HCT116 (cell line): ENCODE measurements at places on chromosomes 2 and 18.

DNA sequence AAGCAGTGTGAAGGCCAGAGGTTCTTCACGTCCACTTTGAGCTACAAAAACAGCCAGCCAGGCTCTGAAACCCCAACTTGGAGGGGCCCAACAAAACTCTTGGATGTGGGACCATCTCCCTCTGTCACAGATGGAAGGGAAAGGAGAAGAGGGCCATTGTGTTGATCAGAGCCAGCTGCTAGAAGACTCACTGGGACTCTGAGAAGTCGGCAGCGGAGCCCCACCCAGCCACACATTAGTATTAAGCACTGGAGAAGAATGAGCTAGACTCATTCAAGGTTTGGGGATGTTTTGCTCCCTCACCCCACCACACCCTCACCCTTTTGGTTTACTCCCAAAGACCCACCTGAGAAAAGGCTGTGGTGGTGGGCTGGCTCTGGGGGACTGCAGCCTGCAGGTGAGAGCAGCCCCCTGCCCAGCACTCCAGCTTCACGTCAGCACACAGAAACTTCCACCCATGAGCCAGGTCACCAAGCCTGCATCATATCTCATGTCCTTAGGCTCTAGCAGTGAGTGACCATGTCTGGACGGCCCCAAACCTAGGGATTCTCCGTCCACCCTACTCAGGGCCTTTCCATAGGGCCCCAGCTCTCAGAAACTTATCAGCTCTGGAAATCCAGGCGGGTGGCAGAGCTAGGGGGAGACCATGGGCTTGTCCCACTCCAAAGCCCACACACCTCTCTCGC lies 12.6 kb downstream of the TEX51 start:
- DNase-seq = no peak

GRCh38 chr2:136175466-136175865 lies 57.5 kb upstream of the CXCR4 start:
- DNase-seq = no peak

DNA sequence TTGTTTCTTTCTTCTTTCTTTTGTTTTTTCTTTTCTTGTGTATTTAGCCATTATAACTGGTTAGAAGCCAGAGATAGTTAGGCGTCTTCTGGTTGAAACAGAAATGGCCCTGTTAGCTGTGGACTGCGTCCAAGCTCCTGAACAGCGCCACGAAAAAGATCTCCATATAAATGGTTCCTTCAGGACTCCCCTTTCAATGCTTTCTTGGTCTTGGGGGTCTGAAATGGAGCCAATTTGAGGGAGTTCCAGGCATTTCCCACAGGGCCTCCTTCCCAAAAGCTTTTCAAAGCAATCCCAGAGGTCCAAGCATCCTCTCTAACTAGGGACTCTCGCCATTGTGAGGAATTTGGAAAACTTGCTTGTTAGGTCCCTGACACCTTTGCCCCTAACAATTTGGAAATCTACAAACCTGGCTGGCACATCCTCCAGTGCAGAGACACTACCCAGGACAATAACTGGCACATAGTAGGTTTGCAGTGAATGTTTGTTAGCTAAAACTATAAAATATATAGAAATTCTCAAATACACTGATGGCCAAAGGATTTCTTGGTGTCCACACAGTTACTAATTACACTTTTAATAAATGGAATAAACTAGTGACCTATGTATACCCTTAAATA lies 80.1 kb downstream of the MYCN start:
- no peak for DNase-seq

DNA sequence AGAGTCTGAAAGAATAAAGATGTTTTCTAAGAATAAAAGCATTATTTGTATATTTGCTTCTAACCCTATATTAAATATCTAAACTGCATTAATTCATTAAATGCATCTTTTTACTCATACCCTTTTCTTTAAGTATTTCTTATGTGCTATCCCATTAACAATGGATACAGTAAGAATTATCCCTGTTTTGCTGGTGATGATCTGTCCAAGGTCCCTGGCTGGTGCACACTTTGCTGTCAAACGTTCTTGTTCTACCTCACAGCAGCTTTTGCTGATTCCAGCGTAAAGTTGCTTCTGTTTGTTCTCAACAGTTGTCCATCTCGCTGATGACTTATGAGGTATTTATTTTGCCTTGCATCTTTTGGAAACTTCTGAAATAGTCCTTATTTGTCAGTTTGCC lies 504.0 kb downstream of the PLCL1 start:
- DNase-seq = no peak

- no peak for DNase-seq
Observed at GRCh38 chr2:88753833-88754584, 62.5 kb downstream of the RPIA start.

DNA sequence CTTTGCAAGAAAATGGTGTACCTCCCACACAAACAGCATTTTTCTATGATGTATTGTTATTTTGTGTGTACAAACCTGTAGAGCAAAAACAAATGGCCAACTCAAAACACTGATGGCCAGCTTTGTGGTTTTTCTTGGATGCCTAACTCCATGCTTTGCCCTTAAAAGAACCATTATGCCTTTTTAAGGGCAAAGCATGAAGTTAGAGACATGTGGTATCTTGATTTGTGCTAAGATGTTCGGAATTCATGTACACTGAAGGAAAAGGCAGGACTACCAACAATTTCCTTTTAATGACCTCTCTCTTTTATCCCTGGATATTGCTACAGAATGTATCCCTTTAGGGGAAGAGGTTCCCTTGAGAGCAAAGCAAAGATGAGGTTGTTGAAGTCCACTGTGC lies 273.6 kb downstream of the SCG2 start:
- no peak for DNase-seq

GRCh38 chr18:55743133-55743532 lies 155.1 kb upstream of the TCF4 start:
- no peak for DNase-seq

DNA sequence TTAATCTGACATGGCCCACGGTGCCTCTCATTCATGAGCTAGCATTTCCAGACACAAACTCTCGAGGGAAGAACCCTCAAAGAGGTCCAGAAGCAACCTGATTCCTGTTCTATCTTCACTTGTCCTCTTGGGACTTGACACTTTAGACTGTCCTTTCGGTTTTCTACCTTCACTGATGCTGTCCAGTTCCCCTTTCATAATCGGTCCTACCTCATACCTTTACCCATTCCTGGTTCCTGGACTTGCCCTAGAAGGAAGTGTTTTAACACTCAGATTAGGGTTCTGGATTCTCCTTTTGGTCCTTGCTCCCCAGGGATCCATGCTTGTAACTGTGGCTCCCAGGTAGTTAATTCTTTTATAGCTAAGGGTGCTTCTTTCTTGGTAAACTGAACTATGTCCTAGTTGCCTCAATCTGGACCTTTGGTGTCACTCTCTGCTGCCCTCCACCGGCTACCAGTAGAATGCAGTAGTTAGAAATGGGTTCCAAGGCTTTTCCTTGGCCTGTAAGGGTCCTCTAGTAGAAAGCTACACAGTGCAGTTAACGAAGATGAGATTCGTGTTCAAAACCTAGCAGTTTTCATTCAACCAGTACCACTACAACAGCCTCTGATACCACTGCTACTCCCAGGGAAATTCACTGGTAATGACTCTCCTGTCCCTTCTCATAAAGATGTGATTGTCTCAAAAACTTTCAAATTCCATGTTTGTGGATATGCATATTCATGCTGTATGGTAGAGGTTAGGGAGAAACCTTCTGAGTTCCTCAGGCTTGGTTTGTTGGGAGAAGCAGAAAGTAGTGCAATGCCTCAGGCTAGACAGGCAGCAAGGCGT lies 178.1 kb upstream of the CYP26B1 start:
- DNase-seq = no peak

GRCh38 chr18:5543773-5544389 lies at the start of gene EPB41L3:
Gene EPB41L3 (minus strand): TSS chr18:5543997. CDS start chr18:5489183, 54,814 bp downstream.
- DNase-seq = no peak

DNA sequence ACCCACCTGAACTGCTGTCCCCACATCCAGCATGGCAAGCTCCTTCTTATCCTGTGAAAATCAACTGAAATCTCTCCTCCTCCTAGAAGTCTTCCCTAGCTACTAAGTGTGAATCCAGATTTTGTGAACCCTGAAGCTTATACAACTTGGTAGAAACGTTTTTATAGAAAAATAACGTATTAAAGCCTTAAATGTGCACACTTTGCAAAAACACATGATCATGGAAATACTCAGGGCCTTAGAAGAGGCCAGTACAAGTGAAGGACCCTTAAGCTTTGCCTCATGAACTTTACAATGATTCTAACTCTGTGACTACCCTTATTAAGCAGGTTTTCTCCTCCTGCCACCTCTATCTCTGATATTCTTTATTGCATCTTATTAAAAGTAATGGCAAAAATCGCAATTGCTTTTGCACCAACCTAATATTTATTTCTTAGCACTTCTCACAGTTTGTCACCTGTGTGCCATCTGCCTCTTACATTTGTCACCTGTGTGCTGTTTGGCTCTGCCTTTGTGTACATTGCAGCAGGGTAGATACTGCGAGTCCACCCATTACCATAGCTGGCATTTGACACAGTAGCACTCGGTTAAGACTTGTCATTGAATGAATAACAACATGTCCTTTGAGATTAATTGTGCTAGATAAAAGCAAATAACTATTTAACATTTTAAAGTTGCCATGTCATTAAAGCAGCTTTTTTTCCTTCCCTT lies 42.2 kb downstream of the FRZB start:
- DNase-seq = no peak
